ENCODE measurements at places on chromosomes 16 and 17. TPM values are rescaled to one million over a fixed set of nuclear protein-coding genes. Genes with fewer than 3 reads are reported as not detected.

DNA sequence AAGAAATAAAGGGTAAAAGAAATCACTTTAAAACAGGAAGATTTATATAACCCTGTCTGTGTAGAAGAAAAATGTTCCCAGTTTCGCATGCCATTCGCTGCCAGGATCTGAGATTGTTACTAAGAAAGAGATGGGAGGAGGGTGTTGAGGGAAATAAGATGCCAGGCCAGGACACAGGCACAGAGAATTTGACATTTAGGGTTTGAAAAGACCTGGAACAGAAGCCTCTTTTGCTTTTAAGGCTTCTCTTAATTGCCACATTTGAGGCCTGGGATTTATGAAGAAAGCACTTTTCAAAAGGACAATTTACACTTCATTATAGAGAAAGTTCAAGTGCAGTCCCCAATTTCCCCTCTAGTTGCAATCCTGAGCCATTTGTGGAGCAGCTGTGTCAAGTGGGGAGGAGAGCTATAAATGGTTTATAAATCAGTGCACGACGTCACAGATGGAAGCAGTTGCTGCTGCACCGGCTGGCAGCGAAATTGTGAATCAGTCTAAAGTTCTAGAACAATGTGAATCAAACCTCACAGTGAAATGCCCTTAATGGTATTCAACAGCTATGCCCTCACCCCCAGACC, 26.5 kb upstream of the C16orf87 start:
- peak; percentile 41 for DNase-seq

- no peak for DNase-seq
These were observed 55.7 kb upstream of the CNEP1R1 start for GRCh38 chr16:49969091-49970030.

GRCh38 chr17:66620528-66620927, 214.4 kb upstream of the CACNG5 start:
- DNase-seq = no peak

- DNase-seq = peak; percentile 68
These were observed 15.9 kb upstream of the CYB5B start for GRCh38 chr16:69408475-69408874.

- peak; percentile 91 for DNase-seq
These were observed at the start of gene TMEM100 for GRCh38 chr17:55722742-55723487. Gene TMEM100 (minus strand): TSS chr17:55722864. CDS start chr17:55721070, 1,794 bp downstream.

DNA sequence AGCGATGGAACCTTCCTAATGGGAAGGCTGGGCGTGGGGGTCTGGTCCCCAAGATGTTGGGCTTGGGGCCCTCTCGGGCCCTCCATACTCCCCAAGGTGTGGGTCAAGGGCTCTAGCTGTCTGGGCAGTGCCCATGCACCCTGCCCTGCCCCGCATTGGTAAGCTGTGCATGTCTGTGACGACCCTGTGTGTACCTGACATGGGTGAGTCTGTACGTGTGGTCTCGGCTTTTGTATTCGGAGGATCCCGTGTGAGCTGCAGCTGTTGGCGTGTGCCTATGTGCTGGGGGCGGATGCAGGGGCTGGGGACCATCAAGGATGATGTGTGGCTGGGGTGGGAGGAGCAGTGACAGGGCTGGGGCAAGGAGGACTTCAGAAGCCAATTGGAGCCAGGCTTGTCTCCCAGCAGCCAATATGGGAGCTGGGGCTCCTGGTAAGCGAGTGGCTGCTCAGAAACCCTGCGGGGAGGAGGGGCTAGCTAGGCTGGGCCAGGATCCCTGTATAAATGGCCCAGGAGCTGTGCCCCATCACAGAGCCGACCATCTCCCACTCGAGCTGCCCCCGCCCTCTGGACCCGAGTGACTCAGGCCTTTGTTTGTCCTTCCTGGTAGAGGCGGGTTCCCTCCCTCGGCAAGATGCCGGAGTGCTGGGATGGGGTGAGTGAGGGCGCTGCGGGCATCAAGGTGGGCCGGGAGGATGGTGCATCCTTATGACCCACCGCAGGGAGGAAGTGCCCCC, at the start of gene NDRG4:
Gene NDRG4 (plus strand): TSS at position 529 of the 737 bp plus-strand sequence. CDS start 106 bp downstream, at position 635.
- peak; percentile 56 for DNase-seq

DNA sequence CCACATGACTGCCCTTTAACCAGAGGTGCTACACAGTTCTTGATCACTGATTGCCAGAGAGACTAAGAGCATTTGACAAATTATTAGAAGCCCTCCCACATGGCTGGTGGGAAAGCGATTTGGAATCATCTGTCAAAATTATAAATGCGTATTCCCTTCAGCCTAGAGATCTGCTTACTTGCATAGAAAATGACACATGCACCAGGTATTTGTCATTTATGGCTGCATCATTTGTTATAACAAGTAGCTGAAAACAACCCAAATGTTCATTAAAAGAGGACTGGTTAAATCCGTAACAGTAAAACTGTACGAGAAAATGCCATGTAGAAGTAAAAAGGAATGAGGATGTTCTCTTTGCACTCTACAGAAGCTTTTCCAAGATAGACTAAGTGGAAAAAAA, 21.4 kb downstream of the BCO1 start:
- DNase-seq = no peak

DNA sequence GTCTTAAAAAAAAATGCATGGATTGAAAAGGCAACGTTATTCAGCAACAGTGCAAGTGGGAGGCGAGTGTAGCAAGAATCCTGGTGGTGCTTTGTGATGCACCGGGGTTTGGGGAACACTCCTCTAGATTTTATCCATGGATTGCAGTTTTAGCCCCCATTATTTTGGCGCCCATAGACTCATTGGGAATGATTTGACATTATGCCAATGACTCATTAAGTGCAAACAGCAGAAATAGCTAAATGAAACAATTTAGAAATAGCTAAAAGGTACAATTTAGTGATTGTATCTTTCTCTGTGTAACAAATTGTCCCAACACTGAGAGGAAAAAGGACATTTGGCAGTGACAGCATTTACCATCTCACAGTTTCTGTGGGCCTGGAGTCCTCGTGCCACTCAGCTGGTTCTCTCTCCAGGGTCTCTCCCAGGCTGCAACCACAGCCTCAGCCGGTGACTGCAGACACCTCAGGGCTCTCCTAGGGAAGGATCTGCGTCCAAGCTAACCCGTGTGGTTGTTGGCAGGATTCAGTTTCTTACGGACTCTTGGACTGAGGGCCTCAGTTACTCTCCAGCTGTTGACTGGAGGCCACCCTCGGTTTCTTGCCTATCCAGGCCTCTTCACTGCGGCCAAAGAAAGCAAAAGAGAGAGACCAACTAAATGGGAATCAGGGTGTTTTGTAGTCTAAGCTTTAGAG, 398.7 kb downstream of the SNX29 start:
- no peak for DNase-seq

The DPEP2 gene
- 8.9 TPM for total RNA-seq

The JMJD6 gene
- 10.5 TPM for total RNA-seq

The MT1G gene
- not detected for total RNA-seq

The CD300LF gene
- total RNA-seq = not detected

The JPH3 gene
- 0.65 TPM for total RNA-seq

The ITGA2B gene
- 0.22 TPM for total RNA-seq

Data from lung microvascular endothelial cell (primary cell).